Activated T-helper 1 cell treated with anti-CD3 and anti-CD28 coated beads, Interleukin-2, amount 50 U/mL, for 16 hours (primary cell): ENCODE measurements at places on chromosomes 1 and 21.
A peak's percentile ranks its signal among the peaks of the same experiment; 100 is the strongest.

DNA sequence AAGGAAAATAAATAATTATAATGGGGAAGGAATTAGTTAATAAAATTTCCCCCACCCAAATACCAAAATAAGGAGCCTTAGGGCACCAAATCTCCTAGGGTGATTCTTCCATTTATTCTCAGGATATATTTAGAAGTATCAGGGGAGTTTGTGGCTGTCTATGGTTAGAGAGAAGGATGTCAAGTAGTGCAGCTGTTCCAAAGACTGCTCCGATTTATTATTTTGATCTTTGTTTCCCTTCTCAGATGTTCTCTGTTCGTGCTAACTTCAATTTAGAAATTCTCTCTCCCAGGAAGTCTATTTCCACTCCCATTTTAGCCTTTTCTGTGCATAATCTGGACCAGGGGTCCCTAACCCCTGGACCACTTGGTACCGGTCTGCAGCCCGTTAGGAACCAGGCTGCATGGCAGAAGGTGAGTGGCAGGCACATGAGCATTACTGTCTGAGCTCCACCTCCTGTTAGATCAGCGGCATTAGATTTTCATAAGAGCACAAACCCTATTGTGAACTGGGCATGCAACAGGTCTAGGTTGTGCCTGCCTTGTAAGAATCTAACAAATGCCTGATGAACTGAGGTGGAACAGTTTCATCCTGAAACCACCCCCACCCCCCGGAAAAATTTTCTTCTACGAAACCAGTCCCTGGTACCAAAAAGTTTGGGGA is 9.3 kb upstream of the MAST2 start:
- no peak for DNase-seq

DNA sequence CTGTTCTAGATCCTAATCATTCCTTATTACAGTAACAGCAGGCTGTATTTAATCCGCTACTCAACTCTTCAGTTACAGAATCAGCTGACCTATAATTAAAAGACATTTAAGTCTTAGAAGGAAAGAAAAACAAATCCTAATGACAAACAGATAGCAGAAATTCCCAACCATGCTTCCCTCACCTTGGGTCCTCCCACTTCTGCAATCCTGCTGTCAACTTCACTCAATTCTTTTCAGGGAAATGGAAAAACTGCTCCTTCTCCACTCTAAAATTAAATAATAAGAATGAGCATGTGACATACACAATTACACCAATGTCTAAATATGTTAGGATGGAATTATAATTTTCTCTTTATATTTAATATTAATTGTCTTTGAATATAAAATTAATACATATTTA is 182.6 kb upstream of the LYPLAL1 start:
- no peak for DNase-seq

DNA sequence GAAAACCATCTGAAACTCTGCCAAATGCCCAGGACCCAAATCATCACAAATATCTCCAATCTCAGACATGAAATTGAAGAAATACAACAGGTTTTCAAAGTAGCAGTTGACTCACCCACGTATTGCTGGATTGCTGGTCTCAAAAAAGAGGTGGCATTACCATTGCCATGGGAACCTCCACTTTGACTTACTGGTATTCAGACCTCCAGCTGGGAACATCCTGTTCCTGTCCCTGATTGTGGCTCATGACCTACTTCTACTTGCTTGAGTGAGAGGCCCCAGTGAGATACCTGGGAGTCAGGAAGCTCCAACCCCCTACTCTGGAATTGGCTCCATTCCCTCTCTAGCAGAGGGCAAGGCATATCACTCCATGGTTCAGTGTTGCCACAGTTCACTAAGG is 64.6 kb downstream of the NMNAT2 start:
- DNase-seq: no peak

GRCh38 chr1:27253596-27253995 is 19.2 kb downstream of the WDTC1 start:
- DNase-seq: no peak

DNA sequence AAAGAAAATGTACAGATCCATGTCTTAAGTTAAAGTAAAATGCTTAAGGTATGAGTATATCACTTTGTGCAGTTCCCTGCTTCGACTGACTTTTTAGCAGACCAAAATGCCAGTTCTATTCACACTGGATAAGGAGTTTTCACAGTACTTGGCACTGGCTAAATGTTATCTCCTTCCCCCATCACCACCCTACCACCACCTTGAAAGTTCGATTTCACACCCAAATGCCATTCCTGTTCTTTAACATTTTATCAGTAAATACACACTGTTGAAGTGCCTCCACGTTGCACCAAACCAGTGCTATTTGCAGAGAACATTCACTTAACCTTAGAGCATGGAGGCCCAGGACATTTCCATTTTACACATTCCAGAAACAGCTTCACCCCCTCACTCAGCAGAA is 100.0 kb downstream of the URB2 start:
- no peak for DNase-seq

DNA sequence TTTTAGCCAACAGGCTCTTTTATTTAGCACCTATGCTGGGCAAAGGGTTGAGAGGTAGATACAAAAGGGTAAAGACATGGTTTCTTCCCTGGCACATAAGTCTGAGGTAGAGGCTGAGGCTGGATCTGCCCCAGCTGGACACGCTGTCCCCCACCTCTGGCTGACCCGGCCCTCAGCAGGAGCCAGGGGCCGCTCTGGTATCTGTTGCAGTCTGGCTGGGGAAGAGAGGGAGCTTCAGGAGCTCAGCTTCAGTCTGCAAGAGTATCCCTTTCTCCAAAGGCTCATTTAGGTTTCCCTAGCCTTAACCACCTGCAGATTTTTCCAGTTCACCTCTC is 14.2 kb downstream of the BLACAT1 start:
- DNase-seq: no peak

- no peak for DNase-seq
Observed at GRCh38 chr1:237386362-237387143, 344.6 kb downstream of the RYR2 start.

- no peak for DNase-seq
Observed at GRCh38 chr1:26664802-26665201, 31.0 kb upstream of the ARID1A start.

DNA sequence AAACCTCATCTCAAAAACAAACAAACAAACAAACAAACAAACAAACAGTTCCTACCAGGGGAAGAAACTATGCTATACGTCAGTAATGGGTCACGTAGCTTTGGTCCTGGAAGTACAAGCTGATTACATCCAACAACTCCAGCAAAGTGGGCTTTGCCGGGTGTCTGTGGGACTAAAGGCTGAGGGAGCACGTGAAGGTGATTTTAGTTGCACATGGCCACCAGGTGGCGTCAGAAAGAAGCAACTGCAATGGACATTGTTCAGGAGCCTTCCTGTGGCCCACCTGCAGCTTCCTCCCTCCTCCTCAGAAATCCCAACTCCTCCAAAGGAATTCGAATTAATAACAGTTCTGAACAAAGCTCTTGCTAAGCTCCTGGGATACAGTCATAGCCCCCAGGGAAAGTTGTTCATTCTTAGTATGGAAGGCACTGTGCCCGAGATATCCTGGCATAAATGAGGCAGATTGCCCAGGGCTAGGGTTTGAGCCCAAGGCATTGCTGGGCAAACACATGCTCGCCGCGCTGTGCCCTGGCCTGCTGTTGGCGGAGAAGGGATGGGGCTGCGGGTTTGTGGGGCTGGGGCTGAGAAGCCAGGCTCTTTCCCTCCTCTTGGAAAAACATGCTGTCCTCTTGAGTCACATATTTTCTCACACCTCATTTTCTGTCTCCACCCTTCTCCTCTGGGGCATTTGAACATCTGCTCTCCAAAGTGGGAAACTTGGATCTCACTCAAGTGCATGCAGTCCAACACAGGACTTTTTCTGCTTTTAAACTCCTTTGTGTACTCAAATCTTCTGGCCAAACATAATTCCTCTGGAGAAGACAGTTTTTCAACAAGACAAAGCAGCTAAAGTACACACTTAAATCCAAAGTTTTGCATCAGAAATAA is 28.6 kb downstream of the AKNAD1 start:
- peak; percentile 49 for DNase-seq

- no peak for DNase-seq
Observed at GRCh38 chr1:76351655-76352054, 277.1 kb downstream of the ST6GALNAC3 start.

- peak; percentile 5 for DNase-seq
Observed at GRCh38 chr1:214427871-214428277, 123.5 kb downstream of the PTPN14 start.

- no peak for DNase-seq
Observed at GRCh38 chr21:35852820-35853219, 207.5 kb downstream of the SETD4 start.

DNA sequence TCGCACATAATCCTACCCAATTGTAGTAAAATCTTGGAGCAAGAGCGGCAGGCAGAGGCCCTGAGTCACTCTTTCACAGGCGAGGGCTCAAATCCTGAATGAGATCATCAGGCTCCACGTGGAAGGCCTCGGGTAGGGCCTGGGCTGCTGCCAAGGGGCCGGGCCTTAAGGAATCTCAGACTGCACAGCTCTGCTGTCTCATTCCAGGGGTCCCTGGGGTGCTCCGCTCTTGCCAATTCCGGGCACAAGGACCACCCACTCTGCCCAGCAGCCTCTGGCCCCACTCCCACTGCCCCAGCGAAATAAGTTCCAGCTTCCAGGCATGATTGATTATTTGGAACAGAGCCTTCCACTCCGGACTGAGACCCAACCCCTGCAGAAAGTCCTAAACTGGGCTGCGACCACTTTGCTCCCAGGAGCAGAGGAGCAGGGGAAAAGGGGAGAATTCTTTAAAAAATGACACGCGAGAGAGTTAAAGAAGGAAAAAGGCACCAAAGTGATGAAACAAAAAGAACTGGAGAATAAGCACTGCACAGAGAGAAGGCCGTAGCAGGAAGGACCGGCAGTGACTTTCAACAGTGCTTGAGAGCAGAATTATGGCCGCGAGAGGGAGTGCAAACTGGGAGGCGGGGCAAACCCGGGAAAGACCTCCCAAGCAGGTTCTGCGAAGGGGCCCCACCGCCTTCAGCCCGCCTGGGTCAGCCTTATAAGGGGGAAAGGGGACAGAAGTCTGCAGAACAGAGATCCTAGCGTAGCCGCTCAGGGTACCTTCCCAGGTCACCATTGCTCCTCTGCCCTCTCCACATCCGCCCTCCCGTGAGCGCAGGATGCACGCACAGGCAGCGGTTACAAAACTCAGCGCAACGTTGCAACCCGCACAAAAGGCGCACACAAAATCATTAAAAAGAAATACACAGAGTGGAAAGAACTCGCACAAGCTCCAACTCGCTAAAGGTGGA is 2.0 kb downstream of the ADAMTS1 start:
- no peak for DNase-seq

DNA sequence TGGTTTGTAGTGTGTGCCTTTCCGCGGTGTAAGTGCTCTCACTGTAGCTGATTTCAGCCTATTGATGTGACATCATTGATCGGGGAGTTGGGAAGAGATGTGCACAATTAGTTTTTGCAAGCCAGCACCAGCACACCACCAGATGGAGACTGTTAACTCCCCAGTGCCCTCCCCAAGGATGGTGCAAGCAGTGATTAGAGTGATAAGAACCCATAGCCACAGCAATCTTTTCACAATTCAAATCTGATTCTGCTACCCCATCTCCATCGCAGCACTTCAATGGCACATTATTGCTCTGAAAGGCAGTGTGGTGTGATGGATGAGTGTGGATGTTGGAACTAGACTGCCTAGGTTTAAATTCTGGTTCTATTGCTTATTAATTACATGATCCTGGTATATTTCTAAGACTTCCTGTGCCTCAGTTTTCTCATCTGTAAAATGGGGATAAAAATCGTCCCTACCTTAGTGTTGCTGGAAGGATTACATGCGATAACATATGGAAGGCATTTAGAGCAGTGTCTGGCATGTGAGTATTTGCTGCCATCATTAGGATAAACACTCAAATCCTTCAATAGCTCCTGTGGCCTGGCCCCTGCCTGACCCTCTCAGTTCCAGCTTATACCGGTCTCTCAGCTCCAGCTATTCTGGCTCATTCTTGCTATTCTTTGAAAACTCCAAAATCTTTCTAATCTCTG is 6.7 kb downstream of the CSF3R start:
- no peak for DNase-seq

- no peak for DNase-seq
Observed at GRCh38 chr1:172914501-172915144, 136.1 kb downstream of the TNFSF18 start.

- no peak for DNase-seq
Observed at GRCh38 chr1:112337028-112337531, 58.9 kb upstream of the CTTNBP2NL start.
